Body of pancreas (tissue), 4 donors: ENCODE measurements at places on chromosomes 13 and 19.

DNA sequence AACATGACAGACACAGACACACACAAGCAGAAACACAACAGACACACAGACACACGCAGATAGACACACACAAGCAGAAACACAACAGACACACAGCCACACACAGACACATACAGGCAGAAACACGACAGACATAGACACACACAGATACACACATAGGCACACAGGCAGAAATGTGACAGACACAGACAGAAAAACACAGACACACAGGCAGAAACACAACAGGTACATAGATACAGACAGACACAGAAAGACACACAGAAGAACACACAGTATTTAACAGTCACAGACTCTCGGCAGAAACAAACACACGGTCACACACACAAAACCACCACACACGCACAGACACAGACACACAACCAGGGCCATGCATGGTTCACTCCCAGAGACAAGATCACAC lies 905 bp downstream of the TBXA2R start:
- DNase-seq: no peak

- DNase-seq: no peak
Observed at GRCh38 chr13:110115591-110115990, 191.4 kb downstream of the COL4A1 start.

GRCh38 chr19:45340899-45341453 lies 426 bp downstream of the KLC3 start:
- DNase-seq: peak; percentile 39

GRCh38 chr19:51131780-51132680 lies 7.3 kb downstream of the SIGLEC9 start:
- DNase-seq: no peak

- DNase-seq: no peak
Observed at GRCh38 chr13:111359237-111359915, 38.9 kb downstream of the TEX29 start.

GRCh38 chr19:50912727-50913716 lies 1.8 kb upstream of the KLK4 start:
- DNase-seq: no peak

DNA sequence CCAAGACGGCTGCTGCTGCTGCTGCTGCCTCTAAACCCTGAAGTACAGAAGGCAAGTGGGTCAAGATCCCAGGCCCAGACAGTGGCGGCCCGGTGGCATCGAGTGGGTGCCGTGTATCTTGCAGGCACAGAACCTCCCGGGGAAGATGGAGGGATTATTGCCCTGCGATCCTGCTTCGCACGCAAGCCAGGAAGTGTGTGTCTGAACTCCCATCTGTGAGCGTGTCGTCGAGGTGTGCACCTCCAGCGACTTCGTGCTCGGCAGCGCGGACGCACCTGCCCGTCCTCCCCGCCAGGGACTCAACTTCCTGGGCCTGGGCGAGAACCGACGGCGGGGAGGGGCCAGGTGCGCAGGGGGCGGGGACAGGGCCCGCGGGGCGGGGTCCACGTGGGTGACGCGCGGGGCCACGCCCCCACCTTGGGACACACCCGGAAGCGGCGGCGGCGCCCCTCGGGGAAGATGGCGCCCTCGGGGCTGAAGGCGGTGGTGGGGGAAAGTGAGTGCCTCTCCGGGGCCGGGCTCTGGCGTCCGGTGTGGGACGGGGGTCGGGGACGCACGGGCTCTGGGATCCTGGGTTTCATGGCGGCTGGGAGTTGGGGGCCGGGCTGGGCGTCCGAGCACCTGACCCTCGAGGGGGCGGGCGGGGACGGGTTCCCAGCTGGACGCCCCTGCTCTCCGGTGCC lies at the start of gene STXBP2:
TSS of gene STXBP2 (plus strand) at position 420 of the 683 bp plus-strand sequence. CDS start at position 460, 40 bp downstream.
- peak; percentile 93 for DNase-seq

- DNase-seq: no peak
Observed at GRCh38 chr19:15293781-15294491, 38.4 kb downstream of the BRD4 start.

DNA sequence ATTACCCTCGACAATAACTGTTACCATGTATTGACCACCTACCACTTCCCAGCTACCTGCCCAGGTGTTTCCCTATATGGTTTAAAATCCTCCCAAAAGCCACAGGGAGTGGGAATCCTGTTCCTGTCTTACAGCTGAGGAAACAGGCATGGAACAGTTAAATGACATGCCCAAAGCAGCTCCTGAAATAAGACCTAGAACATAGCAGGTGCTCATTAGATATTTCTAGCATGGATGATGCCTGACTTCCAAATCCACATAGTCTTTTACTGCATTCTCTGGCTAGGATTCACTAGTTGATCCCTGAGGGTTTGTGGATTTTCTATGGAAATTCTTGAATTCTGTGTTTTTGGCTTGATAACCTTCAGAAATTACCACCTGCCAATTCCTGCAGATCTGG lies 13.0 kb downstream of the KCNN4 start:
- no peak for DNase-seq

- DNase-seq: no peak
Observed at GRCh38 chr13:77014906-77015685, 11.9 kb downstream of the FBXL3 start.

DNA sequence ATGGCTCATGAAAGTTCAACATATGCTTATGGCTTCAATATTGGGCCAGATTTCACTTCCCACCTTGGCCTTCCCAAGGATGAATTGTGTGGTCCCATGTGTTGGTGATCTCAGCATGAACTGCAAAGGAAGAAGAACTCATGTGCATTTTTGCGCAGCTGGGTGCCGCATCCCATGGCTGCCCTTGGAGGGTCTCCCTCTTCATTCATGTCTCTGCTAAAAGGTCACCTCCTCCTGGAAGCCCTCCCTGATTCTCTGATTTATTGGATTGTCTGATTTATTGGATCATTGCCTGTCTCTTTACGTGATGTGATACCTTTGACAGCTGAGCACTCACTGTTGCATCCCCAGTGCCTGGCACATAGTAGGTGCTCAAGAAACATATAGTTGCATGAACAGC lies 1.7 kb upstream of the CYP4F8 start:
- DNase-seq: no peak

DNA sequence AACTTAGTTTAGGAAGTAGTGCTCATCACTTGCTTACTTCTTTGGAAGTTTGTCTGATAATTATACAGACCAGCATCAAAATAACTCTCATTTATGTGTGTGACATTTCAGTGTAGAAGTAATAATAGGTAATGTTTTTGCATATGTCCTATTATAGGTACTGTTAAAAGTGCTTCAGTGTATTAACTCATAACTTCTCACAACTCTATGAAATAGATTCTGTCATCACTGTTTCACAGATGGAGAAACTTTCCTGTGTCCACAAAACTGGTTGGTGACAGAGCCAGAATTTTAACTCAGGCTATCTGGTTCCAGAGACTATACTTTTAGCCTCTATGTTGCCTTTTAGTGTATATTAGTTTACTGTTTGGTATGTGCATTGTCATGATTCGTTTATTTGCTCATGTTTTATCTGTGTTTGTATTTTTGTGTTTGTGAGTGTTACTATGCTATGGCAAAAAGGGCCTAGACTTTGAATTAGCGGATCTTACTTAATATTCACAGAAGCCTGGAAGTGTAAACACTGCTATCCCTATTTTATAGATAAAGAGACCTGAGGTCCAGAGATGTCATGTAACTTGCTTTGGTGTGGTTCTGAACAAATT lies 12.7 kb downstream of the LPAR6 start:
- no peak for DNase-seq

GRCh38 chr13:109833940-109834339 lies 47.6 kb upstream of the IRS2 start:
- DNase-seq: no peak

- peak; percentile 85 for DNase-seq
Observed at GRCh38 chr13:30112602-30113435, 194.5 kb downstream of the KATNAL1 start.

DNA sequence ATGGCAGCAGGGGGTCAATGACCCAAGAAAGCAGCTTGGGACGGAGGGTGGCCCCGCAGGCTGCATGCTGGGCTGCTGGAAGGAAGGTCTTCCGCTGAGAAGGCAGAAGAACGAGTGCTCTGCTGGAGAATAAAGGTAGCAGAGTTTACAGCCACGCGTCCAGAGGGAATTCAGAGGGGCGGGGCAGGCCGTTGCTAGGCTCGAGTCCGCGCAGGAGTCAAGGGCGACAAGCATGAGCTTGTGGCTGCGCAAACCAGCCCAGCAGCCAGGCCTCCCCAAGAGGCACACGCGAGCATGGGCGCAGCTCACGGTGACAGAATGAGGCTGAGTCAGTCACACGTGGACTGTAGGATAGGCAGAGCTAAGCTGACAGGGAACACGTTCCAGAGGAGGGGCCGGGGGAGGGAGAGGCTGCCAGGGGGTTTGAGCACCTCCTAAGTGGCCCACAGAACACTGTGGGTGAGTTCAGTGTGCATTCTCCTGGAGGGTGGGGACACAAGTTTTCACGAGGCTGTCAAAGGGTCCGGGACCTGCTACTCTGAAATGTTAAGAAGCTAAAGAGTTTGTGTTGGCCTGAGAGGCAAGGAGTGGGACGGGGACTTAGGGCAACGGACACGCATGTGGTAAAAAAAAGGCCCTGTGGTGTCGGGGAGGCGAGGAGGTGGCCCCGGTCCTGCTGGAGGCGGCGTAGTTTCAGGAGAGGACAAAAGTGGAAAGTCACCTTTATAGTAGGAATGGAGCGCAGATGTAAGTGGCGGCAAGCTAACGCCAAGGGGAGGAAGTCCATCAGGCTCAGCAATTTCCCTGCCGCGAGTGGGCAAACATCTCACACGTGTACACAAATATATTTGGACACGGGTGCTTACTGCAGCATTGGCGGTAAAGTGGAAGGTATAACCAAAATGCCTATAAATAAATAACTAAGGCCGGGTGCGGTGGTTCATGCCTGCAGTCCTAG lies 17.7 kb downstream of the RFX2 start:
- peak; percentile 81 for DNase-seq
